ENCODE measurements at places on chromosomes 11 and 22.

- DNase-seq, result no peak
These were observed 40.4 kb upstream of the AMPD3 start for GRCh38 chr11:10414659-10415058.

DNA sequence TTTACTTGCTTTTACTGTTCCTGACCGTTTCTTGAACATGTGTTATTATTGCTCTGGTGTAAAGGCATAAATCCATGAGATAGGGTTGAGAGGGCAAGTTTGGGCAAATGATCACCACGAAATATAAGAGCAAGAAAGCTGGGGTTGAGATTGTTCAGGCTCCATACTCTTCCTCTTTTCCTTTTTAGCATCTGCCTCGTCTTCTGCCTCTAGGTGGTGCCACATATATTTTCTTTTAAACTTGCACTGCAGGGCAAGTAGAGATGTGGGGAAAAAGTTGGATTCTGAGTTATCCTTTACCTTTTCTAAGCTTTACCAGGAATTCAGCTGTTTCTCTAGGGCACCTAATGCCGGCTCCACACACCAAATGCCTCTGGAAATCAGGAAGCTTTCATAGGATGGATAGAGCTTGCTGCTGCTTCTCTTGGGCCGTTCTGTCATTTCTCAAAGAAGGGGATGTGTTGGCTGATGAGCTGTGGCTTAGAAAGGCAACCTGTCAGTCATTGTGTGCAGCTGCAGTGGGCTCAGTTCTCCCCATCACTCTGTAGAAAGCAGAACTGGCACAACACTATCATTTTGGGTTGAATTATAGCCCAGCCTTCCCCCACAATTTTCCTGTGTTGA, 98.2 kb downstream of the LDLRAD3 start:
- no peak for DNase-seq

GRCh38 chr11:123590296-123590912, 64.0 kb downstream of the SCN3B start:
- DNase-seq, result no peak

GRCh38 chr11:77589521-77590193, at the start of gene AQP11:
AQP11 (plus strand) TSS chr11:77589953; CDS start chr11:77589993, 40 bp downstream.
- peak; percentile 20 for DNase-seq

GRCh38 chr11:19071255-19071654, 10.7 kb upstream of the MRGPRX2 start:
- DNase-seq, result no peak

- DNase-seq, result no peak
These were observed 6.6 kb upstream of the CSNK2A3 start for GRCh38 chr11:11359611-11360010.

DNA sequence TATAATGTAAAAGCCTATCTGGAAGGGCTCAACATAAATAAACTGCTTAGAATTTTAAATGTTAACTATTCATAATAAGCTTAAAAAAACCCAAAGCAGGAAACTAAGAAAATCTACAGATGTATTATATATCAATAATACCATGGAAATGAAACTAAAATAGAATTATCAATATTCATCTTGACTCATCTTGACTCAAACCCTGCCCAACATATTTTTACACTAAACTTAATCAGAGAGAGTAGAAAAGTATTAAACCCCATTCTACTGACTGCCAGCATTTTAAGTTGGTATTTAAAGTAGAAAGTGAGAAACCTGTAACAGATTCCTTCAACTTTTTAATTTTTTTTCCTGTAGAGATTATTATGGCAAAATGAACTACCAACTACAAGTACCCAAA, 149.2 kb downstream of the ENTHD1 start:
- no peak for DNase-seq

- DNase-seq, result no peak
These were observed 153.4 kb downstream of the CCDC34 start for GRCh38 chr11:27209562-27210005.

GRCh38 chr11:110883256-110883655, 171.0 kb upstream of the ARHGAP20 start:
- DNase-seq, result no peak

DNA sequence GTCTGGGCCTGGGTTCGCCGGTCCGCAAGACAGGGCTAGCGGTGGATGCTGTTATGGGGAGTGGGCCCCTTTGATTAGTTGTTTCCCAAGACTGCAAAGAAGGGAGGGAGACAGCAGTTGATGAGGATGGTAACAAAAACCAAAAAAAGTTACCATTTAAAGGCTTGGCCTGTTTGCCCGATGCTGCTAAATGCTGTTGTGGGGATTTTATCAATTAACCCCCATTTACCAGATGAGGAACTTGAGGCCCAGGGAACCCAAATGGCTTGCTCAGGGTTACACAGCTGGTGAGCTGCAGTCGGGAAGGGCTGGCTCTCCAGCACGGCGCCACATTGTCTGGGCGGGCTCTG, 3.4 kb downstream of the TRPT1 start:
- DNase-seq, result no peak

DNA sequence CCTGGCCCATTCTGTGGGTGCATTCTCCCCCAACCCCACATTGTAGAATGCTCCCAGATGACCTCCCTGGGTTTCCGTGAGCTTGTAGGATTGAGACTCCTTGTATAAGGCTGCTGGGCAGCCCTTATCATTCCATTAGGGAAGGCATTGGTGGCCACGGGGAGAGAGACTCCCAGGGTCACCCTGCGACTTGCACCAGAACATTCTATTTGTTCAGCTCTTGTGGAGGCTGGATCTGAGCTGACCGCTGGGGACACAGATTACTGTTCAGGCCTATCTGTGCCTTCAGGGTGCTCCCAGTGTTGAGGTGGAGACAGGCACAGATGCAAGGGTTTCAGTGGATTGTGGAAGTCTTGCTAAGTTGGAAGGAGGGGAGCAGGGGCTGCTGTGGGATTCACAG, 17.8 kb downstream of the MICALL1 start:
- DNase-seq, result no peak

DNA sequence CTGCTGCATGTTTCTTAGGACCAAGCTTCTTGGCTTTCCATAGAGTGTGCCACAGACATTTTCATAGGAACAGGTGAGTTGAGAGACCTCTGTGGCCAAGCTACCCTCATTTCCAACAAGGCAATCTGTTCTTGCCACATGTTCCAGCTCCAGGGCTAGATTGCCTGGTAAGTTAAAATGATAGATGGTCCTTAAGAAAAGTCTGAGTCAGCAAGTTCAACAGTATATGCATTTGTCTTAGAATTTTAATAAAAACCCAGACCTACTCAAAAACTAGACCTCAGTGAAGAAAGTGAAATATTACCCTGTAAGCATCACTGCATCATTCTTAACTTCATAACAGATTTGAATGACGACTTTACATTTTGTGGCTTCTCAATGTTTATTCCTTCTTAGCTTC, 1123.6 kb downstream of the DLG2 start:
- no peak for DNase-seq

GRCh38 chr22:50710221-50710620, 27.8 kb upstream of the ACR start:
- DNase-seq, result no peak

- no peak for DNase-seq
These were observed 99.6 kb downstream of the CELSR1 start for GRCh38 chr22:46437671-46438440.

- no peak for DNase-seq
These were observed 28.3 kb downstream of the EFCAB6 start for GRCh38 chr22:43783777-43784176.

DNA sequence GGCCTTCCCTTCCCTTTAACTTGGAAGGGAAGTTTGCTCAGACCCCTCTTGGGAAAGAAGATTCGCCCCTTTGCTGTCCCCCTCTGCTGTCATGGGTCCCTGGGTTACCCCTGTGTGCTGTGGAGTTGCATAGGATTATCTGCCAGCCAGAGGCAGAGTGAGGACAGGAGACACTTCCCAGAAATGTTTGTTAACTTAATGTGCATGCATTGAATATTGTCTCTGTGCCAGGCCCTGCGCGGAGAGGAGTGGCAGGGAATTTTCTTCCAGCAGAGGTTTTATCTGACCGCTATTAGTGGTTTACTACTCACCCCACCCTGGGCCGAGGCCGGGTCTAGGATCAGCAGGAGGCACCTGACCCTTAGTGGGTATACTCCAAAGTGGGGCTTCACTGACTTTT, 894.8 kb downstream of the TBC1D22A start:
- DNase-seq, result no peak

GRCh38 chr11:44110231-44110679, 14.8 kb downstream of the EXT2 start:
- DNase-seq, result peak; percentile 15

DNA sequence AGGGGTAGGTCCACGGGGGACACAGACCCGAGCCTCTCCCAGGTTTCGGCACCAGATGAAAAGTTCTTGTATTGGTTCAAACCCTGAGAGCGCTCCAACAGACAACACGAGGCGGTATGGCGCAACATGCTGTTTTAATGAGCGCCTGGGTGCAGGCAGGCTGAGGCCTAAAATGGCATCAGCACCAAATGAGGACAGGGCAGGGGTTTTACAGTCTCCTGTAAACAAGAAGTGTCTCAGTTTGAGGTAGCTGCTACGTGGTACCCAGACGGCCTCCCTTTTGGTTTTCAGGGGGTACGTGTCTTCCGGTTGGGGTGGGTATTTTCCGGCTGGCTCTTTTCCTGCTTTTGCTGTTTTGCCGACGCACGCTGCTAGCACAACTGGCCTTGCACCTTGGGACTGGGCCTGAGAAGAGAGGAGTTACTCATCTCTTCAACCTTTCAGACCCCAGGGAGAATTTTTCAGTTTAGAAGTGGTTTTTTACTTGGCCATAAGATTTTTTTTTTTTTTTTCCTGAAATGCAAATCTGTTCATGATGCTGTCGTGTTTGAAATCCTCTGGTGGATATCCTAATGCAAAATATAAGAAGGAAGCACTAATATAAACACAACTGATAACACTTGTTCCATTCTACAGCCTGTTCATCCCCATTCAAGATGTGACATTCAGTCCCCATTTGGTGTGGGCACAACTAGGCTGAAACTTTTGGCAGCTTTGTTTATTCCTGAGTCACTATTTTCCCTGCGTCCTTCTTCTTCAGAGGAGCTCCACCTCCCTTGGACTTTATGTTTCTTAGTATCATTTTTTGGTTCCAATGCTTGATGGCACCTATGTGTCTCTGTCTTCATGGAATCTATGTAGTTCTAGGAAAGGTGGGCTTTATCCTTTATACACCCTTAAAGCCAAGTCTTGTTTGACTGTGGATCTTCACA, 6.5 kb downstream of the PPFIBP2 start:
- no peak for DNase-seq

DNA sequence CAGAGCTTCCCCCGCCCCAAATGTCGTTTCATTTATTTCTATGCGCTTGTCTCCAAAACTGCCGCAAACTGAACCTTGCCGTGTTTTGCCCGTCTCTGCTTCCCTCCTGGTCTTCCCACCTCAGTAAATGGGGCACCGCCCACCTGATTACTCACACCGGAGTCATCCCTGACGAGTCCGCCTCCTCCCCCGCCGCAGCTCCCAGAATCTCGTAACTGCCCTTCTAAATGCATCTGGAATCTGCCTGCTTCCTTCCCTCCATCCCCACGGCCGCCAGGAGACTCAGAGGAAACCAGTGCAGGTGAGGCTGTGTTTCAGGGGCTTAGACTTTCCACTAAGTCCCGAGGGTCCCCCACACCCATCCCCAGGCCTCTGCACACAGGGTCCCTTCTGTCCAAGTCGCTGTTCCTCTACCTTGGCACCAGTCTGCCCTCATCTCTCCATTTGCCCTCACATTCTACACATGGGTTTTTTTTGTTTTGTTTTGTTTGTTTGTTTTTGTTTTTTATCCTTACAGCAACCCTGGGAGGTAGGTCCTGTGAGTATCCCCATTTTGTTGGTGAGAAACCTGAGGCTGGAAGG, 62.6 kb upstream of the PHF21B start:
- no peak for DNase-seq

GRCh38 chr22:46070803-46071450, 79.4 kb upstream of the PPARA start:
- no peak for DNase-seq

DNA sequence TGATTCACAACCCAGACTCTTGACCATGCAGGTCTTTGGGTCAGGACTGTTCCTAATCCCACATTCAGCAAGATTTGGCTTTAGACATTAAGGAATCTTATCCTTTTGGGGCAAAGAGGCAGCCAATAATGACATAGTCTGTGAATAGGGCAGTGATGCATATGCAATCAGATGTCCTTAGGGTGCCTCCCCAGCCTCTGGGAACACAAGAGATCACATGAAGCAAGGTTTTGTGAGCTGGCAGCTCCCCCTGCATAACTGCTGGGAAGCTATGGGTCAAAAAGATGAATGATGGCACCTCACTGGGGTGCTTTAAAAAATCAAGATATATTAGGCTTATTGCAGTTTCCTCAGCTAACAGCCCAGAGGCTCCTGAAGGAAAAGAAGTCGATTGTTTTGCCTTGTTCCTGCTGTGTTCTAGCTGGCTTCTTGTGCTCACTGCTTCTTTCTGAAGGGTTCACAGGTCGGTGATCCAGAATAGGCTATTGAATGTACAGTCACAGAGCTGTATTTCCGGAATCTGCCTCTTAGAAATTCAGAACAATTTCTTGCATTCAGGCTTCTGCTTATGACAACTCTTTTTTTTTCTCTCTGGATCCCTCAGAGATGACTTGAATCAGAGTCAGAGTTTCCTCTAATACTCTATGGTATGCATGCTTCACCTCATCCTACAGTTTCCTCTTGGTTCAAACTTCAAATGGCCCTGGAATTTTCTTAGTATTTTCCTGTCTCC, 31.7 kb downstream of the INSC start:
- no peak for DNase-seq

GRCh38 chr22:36369004-36369921, 18.5 kb downstream of the MYH9 start:
- DNase-seq, result no peak

DNA sequence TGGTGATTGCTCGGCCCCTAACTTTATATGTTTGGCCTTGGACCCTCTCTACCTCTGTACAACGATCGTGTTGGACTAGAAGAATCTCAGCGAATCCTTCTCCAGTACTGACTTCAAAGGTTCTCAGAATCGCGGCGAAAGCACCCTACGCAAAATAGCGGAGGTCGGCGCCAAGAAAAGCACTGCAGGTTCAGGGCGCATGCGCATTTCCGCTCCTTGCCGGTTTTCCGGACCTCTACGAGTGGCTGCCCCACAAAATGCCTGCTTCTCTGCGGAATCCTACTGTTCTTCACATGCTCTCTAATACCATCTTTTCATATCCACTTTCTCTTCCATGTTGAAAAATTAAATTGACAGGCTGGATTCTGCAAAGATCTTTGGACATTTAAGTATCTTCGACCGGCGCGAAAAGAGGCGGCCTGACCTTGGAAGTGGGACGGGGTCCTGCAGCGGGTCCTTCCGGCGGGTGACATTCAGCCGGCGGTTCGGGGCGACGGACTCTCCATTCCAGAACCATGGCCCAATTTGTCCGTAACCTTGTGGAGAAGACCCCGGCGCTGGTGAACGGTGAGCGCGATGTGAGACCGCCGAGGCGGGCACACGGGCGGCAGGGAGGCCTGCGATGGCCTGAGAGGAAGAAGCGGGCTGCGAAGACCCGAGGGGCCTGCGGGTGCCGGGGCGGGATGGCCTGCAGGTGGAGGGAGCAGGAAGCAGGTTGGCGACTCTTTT, at the start of gene ATP5MG:
Gene ATP5MG, plus strand, starts transcription at position 456 of the 729 bp plus-strand sequence. Its CDS starts 60 bp downstream, at position 516.
- DNase-seq, result peak; percentile 83
